ENCODE measurements at places on chromosomes 2 and 18.

DNA sequence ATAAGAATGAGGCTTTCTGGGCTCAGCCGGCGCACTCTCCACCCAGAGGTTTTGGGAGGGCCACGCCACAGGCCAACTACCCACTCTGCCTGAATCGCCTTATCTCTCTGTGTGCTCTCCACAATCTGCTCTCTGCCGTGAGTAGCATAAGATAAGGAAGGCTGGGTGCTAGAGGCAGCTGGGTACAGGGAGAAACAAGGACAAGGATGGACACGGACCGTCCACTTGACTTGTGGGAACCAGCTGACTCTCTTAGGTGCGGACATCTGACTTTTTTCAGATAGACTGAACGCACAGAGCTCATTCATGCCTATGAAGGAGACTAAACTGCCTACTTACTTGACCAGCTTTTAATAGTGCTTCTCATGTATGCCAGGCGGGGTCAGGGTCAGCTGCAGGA, 14.3 kb downstream of the NPAS2 start:
- no peaks in the 10 kb centered on the region for H3K27me3 ChIP-seq
- peak overlapping the region; percentile 10 for H3K27ac ChIP-seq
- H3K4me3 ChIP-seq: no peak overlapping the region
- peaks cover 28% of the 10 kb centered on the region for H3K4me1 ChIP-seq
- DNase-seq: peak; percentile 4

GRCh38 chr18:54223568-54224241, 764 bp downstream of the MBD2 start:
- H3K27me3 ChIP-seq: no peaks in the 10 kb centered on the region
- DNase-seq: peak; percentile 72
- peaks cover 26% of the 10 kb centered on the region for H3K4me1 ChIP-seq
- no peaks in the 10 kb centered on the region for H3K36me3 ChIP-seq
- H3K4me3 ChIP-seq: peak overlapping the region; percentile 39

DNA sequence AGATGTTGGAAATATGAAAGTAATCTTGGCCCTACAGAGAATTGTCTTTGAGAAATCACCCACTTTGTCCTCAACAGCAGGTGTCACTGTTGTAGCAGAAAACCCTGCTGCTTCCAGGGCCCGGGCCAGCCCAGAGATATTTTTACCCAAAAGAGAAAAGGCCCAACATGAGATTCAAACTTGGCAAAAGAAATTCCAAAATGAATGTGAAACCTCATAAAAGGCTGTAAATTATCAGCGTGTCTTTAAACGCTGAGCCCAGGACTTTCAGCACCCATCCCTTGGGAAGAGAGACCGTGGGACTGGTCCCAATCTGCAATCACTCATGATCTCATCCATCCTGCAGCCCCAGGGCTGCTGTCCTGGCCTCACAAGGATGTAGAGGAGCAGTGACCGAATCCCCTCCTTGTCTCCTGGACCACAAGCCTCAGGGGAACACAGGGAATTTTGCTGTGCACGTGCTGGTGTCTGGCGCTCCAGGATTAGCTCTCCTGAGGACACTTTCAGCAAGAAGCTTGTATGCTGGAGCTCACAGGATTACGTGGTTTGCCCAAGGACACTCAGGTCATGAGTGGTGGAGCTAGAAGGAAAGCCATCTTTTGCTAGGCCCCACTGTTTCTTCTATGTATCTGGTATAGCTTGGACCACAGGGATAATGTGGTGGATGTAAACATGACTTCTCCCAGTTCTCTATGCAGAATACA, 202.1 kb downstream of the RNF144A start:
- no peaks in the 10 kb centered on the region for H3K4me1 ChIP-seq
- no peaks in the 10 kb centered on the region for H3K27me3 ChIP-seq
- H3K4me3 ChIP-seq: no peak overlapping the region

GRCh38 chr2:189426886-189427285, 14.4 kb upstream of the WDR75 start:
- H3K4me1 ChIP-seq: no peaks in the 10 kb centered on the region
- H3K27me3 ChIP-seq: no peaks in the 10 kb centered on the region
- no peak overlapping the region for H3K4me3 ChIP-seq
- no peak for DNase-seq

DNA sequence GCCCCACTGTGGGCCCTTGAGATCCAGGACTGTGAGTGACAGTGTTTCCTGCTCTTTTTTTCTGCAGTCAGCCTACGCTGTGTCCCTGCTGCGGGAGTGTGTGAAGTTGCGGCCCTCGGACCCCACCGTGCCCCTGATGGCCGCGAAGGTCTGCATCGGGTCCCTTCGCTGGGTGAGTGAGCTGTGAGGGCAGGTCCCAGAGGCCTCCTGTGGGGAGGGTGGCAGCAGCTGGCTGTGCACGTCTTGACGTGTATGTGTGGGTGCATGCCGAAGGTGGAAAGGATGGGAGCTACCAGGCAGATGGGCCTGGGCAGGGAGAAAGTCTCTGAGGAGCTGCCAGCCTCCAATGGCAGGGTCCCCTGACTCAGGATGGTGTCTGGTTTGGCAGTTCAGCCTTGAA, 95.7 kb upstream of the MCFD2 start:
- H3K27ac ChIP-seq: peak overlapping the region; percentile 53
- peaks cover 36% of the 10 kb centered on the region for H3K4me1 ChIP-seq
- no peak for DNase-seq
- H3K36me3 ChIP-seq: peaks cover 15% of the 10 kb centered on the region
- H3K4me3 ChIP-seq: no peak overlapping the region

DNA sequence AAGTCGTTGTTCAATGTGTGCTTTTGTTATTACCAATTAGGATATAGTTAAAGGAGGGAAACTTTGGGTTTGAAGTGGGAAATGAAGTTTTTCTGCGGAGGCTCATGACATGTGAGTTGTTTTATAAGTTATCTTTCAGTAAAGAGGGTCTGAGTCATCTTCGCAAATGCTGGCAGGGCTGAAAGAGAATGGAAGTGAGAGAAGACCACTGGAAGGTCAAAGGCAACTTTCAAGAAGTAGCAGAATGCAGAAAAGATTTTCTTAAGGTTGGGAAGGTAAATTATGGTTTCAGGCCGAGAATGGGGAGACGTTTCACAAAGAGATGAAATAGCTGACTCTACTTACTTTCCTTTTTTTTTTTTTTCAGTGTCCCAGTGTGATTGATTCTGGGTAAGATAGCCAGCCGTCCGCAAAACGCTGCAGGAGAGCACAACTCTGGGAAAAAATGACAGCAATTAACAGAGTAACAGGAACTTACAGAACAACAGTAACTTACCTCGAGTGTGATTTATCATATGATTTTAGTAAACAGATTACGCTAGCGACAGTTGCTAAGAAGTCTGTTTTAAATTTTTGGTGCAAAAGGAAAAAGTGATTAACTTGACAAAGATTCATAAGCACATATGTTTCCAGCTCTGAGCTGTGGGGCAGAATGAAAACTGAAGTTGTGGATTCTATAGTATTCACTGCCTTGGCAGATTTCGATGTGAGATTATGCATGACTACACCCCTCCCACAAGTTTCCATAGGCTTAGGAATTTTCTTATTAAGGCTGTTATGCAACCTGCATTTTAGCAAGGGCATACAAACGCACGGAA, 46.8 kb upstream of the ACTR3 start:
- no peak overlapping the region for H3K27ac ChIP-seq
- no peaks in the 10 kb centered on the region for H3K36me3 ChIP-seq
- H3K4me3 ChIP-seq: no peak overlapping the region
- no peaks in the 10 kb centered on the region for H3K27me3 ChIP-seq

DNA sequence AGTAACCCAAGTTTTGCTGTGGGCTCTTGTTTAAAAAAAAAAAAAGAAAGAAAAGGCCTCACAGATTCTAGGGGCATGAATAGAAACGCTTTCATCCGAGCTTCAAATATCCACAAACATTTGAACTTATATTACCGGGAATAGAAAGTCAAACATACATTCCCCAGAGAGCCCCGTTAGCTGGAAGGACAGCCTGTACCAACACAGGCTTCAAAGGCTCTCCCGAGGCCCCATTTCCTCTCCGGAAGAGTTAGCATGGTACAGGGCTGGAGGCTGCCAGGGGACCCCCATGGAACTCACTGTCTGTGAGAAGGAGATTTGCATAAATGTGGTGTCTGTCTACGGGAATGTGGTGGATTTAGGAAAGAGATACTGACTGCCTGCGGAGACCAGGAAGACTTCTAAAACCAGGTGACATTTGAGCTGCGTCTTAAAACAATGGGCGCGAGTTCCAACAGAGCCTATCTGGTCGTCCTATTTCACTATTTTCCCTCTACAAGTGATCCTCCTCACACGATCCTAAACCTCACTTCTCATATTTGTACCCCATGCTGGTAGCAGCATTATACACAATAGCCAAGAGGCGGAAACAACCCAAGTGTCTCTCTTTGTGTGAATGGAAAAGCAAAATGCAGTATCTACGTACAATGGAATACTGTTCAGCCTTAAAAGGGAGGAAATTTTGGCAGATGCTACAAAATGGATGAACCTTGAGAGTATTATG, 820 bp upstream of the MATN3 start:
- no peaks in the 10 kb centered on the region for H3K27me3 ChIP-seq
- DNase-seq: no peak
- H3K36me3 ChIP-seq: no peaks in the 10 kb centered on the region
- peak overlapping the region; percentile 53 for H3K4me3 ChIP-seq
- H3K27ac ChIP-seq: no peak overlapping the region

DNA sequence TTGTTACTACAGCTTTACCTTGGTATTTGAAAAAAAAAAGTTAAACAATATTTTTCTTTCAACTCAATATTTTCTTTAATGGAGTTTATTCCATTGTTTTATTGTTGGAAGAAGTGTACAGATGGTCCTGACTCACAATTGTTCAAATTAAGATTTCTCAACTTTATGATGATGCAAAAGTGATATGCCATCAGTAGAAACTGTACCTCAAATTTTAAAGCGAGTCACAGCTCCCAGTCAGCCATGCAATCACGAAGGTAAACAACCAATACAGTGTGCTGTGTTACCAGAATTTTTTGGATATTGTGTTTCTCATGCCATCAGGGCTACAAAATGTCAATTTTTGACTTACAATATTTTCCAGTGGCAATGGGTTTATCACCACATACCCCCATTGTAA, 54.0 kb upstream of the COL5A2 start:
- no peaks in the 10 kb centered on the region for H3K4me1 ChIP-seq
- DNase-seq: no peak
- no peak overlapping the region for H3K4me3 ChIP-seq
- no peaks in the 10 kb centered on the region for H3K27me3 ChIP-seq

DNA sequence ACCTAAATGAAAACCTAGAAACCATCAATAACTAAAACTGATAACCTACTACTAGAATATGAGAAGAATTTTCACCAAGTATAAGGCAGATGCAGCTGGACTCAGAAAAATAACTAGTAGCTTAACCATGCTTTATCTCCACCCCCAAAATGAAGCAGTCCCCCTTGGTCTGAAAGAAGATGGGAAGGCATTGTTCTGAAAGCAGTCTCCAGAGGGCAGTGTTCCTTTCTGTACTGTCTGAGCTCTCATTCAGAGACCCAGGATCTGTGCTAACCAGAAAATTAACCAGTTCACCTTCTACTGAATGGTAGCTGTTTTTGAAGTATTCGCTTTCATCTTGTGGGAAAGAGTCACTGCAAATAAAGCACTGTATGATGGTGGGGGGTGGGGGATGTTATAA, 273.0 kb downstream of the PDE11A start:
- no peak overlapping the region for H3K27ac ChIP-seq
- DNase-seq: peak; percentile 10
- H3K4me3 ChIP-seq: no peak overlapping the region
- H3K36me3 ChIP-seq: no peaks in the 10 kb centered on the region
- no peaks in the 10 kb centered on the region for H3K4me1 ChIP-seq
- no peaks in the 10 kb centered on the region for H3K27me3 ChIP-seq

- DNase-seq: no peak
- H3K27me3 ChIP-seq: no peaks in the 10 kb centered on the region
Observed at GRCh38 chr18:45935591-45936335, 31.4 kb downstream of the EPG5 start.

DNA sequence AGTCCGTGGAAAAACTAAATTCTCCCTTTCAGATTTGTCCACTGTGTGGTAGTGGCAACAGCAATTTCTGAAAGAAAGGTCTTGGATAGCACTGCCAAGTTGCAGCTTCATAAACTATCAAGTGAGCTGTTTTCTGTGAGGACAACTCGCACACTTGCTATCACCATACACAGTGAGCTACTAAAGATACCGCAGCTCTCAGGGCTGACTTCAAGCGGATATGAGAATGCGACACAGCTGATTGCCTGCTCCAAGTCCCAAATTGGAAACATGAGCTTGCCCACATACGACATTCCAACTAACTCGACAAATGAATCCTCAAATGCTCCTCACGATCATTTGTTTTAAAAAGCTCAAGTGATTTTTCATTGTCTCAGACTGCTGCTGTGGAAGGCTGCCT, 46.2 kb downstream of the E2F6 start:
- DNase-seq: no peak
- no peak overlapping the region for H3K27ac ChIP-seq
- H3K27me3 ChIP-seq: no peaks in the 10 kb centered on the region
- H3K4me1 ChIP-seq: no peaks in the 10 kb centered on the region
- no peak overlapping the region for H3K4me3 ChIP-seq

GRCh38 chr2:63440612-63441011, 147.7 kb downstream of the WDPCP start:
- no peaks in the 10 kb centered on the region for H3K4me1 ChIP-seq
- H3K4me3 ChIP-seq: no peak overlapping the region
- no peaks in the 10 kb centered on the region for H3K36me3 ChIP-seq
- DNase-seq: no peak
- no peak overlapping the region for H3K27ac ChIP-seq
- H3K27me3 ChIP-seq: no peaks in the 10 kb centered on the region

- H3K36me3 ChIP-seq: no peaks in the 10 kb centered on the region
- H3K4me1 ChIP-seq: peaks cover 16% of the 10 kb centered on the region
- no peaks in the 10 kb centered on the region for H3K27me3 ChIP-seq
- no peak overlapping the region for H3K27ac ChIP-seq
Observed at GRCh38 chr2:37851428-37851827, 73.7 kb upstream of the RMDN2 start.

DNA sequence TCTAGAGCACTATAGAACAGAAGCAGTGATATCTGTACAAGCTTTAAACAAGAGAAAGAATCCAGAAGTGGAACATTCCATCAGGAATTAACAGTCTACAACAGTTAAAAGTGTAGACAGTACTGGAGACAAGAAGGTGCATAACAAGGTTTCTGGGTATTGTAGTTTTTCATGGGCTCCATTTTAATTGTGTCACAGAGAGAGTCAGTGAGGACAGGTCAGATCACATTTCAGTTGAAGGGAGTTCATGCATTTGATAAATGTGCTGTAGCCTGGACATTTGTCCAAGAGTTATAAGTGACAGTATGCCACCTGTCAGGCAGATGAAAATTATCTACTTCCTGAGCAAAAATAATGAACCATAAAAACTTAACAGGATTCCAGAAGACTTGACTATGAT, 328.6 kb downstream of the CNTNAP5 start:
- H3K27ac ChIP-seq: no peak overlapping the region
- no peak overlapping the region for H3K4me3 ChIP-seq
- no peak for DNase-seq
- H3K4me1 ChIP-seq: no peaks in the 10 kb centered on the region
- no peaks in the 10 kb centered on the region for H3K27me3 ChIP-seq

All from thyroid gland (tissue), 4 donors.